DMS153 (cell line): ENCODE measurements at places on chromosomes 2 and 18.

GRCh38 chr2:154696369-154696768, 2.1 kb upstream of the KCNJ3 start:
- no peak for DNase-seq

DNA sequence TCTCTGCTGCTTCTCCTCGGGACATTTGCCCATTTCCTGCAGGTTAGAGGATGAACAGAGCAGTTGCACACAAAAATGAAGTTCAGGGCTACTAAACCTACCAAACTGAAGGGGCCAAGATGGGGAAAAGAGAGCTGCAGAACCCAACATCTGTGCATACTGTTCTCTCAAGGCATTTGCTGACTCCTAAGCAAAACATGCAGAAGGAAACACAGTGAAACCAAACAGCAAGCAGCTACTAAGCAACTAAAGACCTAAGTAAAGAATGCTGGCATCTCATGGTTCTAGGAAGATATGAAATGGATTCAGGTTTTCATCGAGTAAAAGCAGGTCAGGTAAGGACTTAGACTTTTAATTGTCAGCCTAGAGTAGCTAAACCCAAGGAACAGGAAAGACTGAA, 111.9 kb upstream of the SYT4 start:
- no peak for DNase-seq

DNA sequence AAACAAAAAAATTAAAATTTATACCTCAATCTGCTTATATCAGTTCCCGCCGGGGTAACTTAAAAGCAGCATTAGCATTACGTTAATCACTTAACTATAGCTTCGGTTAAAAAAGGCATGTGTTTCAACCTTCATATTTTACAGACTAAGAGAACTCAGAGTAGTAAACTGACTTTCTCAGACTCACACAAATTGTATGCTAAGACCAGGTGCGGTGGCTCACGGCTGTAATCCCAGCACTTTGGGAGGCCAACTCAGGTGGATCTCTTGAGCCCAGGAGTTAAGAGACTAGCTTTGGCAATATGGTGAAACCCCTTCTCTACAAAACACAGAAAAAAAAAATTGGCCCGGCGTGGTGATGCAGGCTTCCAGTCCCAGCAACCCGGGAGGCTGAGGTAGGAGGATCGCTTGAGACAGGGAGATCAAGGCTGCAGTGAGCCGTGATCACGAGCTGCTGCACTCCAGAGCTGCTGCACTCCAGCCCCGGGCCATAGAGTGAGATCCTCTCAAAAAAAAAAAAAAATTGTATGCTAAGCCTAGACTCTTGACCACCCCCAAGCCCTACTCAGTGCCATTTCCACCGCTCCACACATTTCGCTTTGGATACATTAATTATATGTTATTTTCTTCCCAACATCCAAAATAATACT, 2.4 kb downstream of the HNRNPLL start:
- DNase-seq: no peak

DNA sequence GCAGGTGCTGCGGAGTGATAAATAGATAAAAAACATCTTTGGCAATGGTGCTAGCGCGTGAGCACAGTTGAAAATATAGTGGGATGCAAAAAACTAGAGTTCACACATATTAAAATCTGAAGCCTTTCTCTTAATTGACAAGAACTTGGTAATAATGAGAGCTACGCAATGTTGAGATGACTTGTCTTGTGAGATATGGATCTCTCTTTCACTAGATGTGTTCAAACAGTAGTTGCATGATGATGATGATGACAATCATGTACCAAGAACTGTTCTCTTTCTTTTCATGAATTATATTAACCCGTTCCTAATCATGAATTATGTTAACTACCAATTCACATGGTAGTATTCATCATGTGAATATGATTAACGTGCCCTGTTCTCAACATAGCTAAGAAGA, 81.1 kb downstream of the DYNAP start:
- DNase-seq: no peak

DNA sequence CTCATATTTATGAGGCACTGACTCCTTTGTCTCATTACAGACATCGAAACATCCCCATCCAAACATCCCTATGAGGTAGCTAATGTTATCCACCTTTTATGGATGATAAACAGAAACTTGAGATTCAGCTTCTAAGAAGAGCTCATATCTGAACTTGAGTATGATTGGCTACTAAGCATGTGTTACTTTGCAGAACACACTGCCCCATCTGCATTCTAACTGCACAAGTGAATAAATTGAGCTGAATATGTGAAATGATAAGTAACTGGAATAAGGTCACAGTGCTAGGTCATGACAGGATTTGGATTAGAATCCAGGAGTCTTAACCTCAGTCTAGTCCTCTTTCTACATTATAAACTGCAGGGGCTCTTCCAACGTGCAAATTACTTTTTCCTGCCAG, 172.7 kb downstream of the SETBP1 start:
- no peak for DNase-seq

DNA sequence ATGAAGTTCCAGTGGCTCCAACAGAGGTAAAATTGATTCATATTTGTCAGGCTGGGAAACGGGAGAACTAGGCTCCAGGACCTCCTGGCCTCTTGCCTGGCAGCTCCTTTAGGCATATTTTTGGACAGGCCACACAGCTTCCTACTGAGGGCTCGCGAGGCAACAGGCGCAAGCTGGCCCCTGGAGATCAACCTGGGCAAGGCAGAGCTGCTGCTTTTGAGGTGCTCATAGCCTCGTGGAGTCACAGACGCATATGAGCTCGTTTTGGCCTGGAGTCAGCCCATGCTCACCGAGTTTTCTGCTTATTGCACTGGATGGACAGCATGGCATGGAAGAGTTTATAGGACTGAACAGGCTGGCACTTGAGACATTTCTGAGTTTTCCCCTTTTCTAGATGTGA, 97.7 kb downstream of the CAPN13 start:
- no peak for DNase-seq

DNA sequence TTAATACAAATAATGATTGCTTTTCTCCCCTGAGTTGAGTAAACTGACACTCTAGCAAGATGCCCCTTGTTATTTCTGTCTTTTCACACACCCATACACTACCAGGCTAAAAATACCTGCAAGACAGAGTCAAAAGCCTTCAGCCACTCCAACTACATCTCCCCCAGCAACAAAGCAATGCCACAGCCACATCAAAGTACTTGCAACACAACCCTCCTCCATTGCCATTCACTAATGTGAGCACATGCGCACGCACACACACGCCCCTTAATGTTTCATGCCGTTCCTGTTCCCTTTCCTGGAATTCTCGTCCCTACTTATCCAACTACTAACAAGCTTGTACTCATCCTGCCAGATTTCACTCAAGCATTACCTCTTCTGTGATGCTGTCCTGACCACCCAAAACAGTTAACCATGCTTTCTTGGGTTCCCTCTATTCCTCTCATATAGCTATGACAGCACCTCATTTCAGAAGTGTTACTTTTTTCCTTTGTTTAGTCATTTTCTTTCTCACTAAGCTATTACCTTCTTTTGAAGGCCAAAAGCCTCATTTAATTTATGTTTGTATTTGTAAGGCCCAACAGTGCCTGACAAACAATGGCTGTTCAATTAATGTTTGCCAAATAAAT, 29.6 kb downstream of the SLC25A12 start:
- DNase-seq: no peak

DNA sequence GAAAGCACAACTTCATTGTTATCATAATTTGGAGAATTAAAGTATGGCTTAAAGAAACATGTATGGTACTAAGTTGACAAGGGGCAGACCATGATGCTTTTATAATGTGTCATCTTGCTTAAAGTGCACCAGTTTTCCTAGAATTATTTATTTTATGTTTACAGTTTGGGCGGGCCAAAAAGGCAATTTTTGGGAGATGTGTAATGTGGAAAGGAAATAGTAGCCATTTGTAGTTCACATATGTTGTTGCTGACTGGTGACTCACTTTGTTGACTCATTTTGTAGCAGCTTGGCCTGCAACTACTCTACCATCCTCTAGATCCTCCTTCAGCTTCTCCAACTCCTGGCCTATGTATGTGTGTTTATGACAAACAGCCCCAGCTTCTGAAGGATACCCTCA, 7.7 kb downstream of the ZSCAN30 start:
- DNase-seq: no peak
